ENCODE measurements at places on chromosomes 12 and 14.
A peak's percentile ranks its signal among the peaks of the same experiment; 100 is the strongest.

- no peak for DNase-seq
Measured at GRCh38 chr14:76919431-76920330, 93.5 kb downstream of the LRRC74A start.

- DNase-seq = no peak
Measured at GRCh38 chr12:69136931-69137613, 102.3 kb upstream of the CPSF6 start.

GRCh38 chr14:72663076-72663487 lies 230.8 kb downstream of the DPF3 start:
- no peak for DNase-seq

- DNase-seq = no peak
Measured at GRCh38 chr14:61536661-61537562, 158.4 kb upstream of the HIF1A start.

DNA sequence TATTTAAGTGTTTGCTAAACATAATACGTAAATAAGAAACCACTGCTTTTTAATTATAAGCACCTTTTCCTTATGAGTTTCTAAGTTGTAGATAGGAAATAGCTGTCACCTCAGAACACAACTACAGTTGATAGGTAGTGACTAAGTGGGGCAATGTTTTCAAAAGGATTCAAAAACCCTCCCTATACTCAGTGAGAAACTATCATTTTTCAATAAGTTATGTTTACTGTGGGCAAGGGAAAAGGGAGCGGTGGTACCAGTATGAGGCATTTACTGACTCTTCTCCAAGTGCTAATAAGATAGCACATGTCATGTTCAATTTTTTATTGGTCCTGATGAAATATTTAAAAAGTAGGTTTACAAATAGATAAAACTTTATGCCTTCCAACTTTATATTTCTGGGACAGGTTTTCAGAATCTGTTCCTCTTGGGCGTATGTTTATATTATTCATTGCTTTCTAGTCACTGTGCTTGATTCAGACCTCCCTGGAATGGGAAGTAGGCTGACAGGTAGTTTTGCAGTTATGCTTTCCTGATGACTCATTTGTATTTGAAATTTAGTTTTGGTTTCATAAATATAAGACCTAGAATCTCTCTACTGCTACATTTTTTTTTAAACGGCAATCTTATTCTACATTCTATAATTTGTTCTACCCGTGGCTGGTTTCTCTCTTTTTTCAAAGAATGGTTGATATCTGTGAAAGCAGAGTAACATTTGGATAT lies 153.1 kb downstream of the TMEM117 start:
- no peak for DNase-seq

- no peak for DNase-seq
Measured at GRCh38 chr14:55794655-55795595, 214.9 kb downstream of the KTN1 start.

DNA sequence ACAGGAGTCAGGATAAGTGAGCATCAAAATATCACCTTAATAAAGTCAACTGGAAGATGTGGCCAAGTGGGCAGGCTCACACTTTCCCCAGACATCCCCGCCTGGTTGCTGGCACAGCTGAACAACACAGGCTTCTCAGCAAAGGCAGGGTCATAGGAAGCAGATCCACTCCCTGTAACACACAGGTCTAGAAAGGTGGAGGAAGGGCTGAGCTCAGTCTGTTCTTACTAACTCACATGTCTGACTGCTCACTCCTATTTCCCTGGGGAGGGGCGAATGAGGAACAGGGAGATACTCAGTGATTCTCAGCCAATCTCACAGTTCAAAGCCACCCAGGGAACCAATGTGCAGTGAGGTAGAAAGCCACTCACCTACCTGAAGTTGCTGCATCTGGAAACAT lies 45.0 kb upstream of the AMN1 start:
- no peak for DNase-seq

DNA sequence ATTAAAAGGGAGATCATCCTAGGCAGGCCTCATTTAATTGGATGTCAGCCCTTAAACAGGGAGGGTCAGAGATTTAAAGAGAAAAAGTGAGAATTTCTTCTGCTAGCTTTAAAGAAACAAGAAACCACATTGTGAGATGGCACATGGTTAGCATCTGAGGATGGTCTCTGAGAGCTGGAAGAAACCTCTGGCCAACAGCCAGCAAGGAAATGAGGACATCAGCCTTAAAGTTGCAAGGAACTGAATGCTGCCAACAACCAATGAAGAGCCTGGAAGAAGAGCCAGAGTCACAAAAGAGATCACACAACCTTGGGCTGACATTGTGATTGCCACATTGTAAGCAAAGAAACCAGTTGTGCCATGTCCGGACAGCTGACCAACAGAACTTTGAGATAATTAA lies 17.5 kb upstream of the FAR2 start:
- no peak for DNase-seq

DNA sequence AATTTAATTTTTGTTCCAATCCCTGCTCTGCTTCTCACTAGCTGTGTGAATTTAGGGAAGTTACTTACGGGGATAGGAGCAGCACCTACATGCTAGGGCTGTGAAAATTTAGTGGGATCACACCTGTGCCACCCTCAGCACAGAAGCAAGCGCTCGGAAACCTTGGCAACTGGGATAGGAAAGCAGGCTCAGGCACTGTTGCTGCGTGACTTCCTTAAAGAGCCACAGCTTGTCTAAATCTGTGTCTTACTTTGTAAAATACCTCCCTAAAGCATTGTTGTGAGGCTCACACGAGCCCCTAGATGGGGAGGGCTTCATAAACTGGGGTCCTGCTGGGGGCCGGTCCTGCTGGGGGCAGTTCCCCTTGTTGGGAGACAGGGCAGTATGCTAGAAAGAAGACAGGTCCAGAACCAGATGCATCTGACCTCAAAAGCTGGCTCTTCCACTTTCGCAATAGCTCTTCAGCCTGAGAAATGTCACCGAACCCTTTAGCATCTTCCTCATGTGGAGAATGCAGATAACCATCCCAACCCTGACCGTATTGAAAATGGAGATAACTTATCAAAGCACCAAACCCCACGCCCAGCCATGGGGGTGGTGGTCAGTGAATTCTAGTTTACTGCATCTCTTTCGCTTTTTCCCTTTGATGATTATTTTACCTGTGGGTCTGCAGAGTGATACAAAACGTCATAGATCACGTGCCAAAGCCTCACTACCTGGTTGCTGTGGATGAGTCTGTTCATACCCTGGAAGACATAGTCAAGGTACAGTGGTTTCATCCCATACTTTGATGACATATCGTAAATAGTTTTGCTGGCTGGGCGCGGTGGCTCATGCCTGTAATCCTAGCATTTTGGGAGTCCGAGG lies 54.1 kb downstream of the AK7 start:
- DNase-seq = no peak

GRCh38 chr14:78363008-78363407 lies 192.8 kb downstream of the NRXN3 start:
- DNase-seq = no peak

DNA sequence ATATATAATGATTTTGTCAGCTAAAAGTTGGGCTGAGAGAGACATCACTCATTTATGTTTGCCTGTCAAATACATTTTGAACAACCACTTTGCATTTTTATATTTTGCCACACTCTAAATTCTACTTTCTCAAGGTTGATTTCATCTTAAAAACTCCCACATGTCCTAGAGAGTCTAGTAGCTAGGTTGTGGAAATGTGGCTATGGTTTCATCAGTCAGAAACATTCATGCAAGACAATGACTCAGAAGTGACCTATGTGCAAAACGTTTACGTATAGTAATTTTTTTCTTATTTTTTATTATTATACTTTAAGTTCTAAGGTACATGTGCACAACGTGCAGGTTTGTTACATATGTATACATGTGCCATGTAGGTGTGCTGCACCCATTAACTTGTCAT lies 27.4 kb upstream of the PRKD1 start:
- no peak for DNase-seq

DNA sequence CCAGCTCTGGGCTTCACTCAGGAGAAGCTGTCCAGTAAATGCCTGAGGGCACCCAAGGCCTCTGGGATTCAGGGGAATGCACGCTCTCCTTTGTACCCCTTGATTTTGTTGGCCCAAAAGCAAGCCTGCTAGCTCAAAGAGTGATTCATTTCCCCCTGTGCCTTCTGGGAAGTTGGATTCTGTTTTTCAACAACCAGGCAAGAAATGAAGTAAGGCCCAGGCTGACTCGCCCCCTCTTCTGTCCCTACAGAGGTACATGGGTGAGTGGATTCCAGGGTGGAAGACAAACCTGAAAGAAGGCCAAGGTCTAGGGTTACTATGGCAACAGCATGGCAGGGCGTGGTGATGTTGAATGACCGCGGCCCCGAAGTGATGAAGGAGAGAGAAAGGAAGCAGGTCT lies 9.3 kb upstream of the SERPINA5 start:
- DNase-seq = no peak

- DNase-seq = no peak
Measured at GRCh38 chr14:22978981-22979671, 3.2 kb downstream of the AJUBA start.

DNA sequence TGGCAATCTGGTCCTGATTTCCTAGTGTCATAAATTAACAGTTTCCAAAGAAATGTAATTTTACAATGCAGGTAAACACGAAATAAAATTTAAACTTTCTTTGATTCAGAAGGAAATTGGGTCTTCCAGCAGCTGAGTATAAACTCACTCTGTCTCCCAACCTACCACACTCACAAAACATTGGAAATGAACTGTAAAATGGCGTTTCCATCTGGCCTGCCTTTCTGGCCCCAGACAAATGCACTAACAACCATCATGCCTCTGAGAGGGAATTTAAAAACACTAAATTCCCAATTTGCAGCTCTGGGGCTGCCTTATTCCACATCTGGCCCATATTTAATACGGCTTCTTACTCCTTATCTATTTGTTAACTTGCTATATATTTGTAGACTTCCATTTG lies 19.3 kb downstream of the ATP2B1 start:
- DNase-seq = no peak

DNA sequence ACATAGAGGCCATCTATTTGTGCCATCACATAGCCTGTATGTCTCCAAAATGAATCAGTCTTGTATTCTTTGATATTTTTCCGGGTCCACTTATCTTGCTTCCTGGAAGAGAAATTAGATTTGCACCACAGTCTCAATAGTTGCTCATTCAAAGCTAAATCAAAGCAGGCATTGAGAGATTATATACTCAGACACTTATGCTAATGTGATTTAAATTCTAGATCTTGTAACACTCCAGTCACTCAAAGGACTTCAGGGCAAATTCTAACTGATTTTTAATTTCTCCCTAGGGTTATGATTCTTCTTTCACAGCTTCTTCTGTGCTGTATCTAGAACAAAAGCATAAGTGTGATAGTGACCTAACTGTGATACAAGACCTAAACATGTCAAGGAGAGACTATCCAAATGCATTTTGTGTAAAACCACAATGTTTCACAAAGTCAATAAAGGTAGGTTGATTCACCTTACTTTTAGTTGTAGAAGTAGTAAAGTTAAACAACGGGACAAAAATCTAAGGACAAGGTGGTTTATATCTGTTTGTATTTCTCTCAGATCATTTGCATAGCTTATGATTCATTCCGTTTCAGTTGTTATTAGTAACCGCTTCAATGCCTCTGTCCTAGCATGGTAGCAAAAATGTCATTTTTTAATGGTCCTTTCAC lies 26.8 kb downstream of the PLBD1 start:
- no peak for DNase-seq

- DNase-seq = no peak
Measured at GRCh38 chr14:26926585-26926984, 328.8 kb upstream of the NOVA1 start.

DNA sequence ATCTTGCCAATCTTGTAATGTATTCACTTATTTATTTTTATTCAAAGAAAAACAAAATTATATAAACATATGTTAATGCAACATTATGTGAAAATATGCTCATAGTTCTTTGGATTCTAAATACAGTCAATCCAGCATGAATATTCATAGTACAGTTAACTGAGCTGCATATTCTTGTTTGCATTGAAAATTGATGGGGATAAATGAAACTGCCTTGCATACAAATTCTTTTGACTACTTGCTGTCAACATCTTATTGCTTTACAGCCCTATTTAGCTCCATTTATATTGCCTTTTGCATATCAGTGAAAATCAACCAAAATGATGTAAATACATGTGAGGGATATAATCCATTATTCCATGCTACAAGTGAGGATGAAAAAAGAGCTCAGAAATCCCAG lies 135.3 kb downstream of the CCER1 start:
- no peak for DNase-seq

- no peak for DNase-seq
Measured at GRCh38 chr12:68978678-68979077, 45.7 kb upstream of the CPM start.

DNA sequence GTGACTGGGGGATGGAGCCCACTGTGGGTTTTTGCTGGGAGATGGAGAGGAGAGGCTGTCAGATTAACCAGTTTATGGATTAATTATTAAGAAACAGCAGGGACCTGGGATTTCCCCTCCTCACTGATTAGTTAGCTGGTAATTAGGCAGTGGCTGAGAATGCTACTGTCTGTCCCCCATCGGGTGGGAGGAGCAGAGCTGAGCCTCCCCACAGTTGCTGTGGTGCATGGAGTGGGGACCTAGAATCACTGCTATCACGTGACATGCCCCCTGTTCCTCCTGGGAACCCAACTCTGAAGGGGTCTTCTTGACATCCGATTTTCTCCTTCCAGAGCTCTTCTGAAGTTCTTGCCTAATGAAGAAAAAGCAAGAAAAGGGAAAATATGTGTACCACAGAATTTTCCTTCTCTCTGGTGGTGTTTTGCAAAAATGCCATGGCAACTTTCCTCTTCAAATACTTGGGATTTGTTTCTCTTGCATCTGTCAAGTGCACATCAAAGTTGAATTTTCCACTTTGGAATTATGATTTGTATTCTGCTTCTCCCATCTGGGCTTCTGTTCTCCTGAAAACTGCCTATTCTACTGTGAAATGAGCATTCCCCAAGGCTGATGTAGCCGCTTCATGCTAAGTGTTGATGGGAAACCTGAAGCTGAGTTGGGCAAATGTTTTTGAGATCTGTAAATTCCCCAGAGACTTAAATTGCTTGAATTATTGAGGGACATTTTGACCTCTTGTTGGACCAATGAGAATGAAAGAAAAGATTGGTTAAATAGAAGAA lies 264.2 kb downstream of the RGS6 start:
- DNase-seq = no peak

- no peak for DNase-seq
Measured at GRCh38 chr12:113439606-113440030, 17.4 kb downstream of the SDSL start.

- DNase-seq = peak; percentile 41
Measured at GRCh38 chr14:95527387-95528002, 7.4 kb upstream of the GLRX5 start.

DNA sequence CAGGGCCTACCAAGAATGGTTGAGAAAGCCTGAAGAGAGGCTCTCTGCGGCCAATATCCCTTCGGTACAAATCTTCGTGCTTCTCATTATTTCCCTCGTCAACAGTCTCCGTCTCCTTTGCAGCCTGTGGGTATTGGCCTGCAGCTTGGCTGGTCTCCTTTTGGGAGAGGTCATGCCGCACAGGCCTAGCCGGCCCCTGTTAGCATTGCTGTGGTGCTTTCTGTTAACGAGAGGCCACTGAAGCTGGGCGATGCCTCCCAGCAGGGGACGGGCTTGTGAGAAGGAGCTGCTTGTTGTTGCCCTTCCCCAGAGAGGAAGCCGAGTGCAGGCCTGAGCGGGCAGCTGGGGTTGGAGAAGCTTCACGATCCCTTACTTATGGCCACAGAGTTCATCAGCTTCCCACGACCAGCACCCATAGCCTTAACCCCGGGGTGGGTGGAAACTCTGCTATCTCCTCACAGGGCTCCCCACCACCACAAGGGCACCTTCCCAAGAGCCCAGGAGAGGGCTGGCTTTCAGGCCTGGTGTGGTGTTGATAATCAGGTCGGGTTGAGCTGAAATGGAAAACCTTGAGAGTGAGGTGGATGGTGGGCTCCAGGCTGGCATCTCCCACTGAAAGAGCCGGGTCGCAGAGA lies 228.6 kb downstream of the ZFP36L1 start:
- no peak for DNase-seq

All from effector memory CD8-positive, alpha-beta T cell (primary cell).